ENCODE measurements at places on chromosomes 3 and 15.
A peak's percentile ranks its signal among the peaks of the same experiment; 100 is the strongest.

- DNase-seq = peak; percentile 97
Measured at GRCh38 chr3:3578718-3579117, 220.5 kb upstream of the LRRN1 start.

- DNase-seq = no peak
Measured at GRCh38 chr15:47964229-47964628, 156.6 kb upstream of the SLC24A5 start.

DNA sequence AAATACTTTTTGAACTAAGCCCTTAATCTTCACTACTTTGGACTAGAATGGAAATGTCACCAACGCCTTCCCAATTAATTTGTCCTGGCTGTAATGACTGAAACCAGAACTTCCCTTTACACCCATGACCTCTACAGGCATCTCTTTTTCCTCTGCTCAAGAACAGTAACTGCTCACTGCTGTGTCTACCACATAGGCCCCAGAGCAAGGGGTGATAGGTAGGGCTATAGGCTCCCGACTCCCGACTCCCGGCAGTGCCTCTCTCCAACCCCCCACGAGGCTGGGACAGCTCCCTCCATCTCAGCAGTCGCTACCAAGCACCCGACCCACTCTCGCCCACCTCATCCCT lies 384 bp upstream of the LEKR1 start:
- no peak for DNase-seq

- DNase-seq = no peak
Measured at GRCh38 chr3:10521772-10522441, 16.5 kb upstream of the ATP2B2 start.

- no peak for DNase-seq
Measured at GRCh38 chr3:120440001-120440703, 10.6 kb downstream of the FSTL1 start.
